ENCODE measurements at places on chromosomes 3 and 15. TPM values are rescaled to one million over a fixed set of nuclear protein-coding genes. Genes with fewer than 3 reads are reported as not detected.

- H3K27me3 ChIP-seq, result no peaks in the 10 kb centered on the region
- H3K36me3 ChIP-seq, result no peaks in the 10 kb centered on the region
- no peak overlapping the region for H3K4me3 ChIP-seq
- no peaks in the 10 kb centered on the region for H3K4me1 ChIP-seq
- no peak overlapping the region for H3K27ac ChIP-seq
These were observed 5.6 kb upstream of the TMEM45A start for GRCh38 chr3:100486808-100487207.

DNA sequence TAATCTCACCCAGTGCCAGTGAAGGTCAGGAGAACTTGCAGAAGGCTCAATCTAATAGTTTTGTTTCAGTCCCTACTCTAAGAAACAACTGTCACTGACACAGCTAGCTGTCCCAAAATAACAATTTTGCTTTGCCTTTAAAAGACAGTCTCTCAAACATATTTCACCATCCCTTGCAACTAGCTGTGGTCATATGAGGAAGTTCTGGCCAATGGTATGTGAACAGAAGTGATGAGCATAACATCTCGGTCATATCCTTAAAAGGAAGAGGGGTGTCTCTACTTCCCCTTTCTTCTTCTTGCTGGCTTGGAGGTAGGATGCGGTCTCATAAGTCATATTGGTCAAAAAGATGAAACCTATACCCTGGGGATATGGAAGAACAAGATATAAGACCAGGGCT, 198.1 kb downstream of the NEK10 start:
- no peak overlapping the region for H3K27ac ChIP-seq
- no peaks in the 10 kb centered on the region for H3K4me1 ChIP-seq
- H3K27me3 ChIP-seq, result no peaks in the 10 kb centered on the region
- DNase-seq, result no peak

DNA sequence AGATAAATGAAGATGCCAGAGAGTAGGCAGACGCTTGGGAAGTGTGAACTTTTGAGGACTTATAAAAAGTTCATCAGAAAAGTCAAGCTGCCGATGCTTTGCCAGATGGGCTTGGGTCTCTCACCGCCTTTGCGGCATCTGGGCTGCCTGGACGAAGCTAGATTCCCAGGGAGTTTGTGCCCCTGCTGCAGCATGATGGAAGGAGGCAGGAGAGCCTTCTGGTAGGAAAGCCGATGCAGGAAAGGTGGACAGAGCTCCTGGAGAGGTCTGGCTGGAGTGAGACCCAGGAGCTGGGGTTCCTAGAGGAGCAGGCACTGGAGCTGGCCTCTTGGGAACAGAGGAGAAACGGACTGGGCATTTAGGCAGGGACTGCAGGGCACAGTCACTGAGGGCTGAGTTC, 51.9 kb upstream of the ATP2B2 start:
- DNase-seq, result no peak
- no peak overlapping the region for H3K27ac ChIP-seq
- peaks cover 2% of the 10 kb centered on the region for H3K27me3 ChIP-seq
- H3K36me3 ChIP-seq, result no peaks in the 10 kb centered on the region
- no peak overlapping the region for H3K4me3 ChIP-seq

- no peaks in the 10 kb centered on the region for H3K27me3 ChIP-seq
- DNase-seq, result no peak
- H3K4me3 ChIP-seq, result no peak overlapping the region
These were observed 53.4 kb downstream of the GBE1 start for GRCh38 chr3:81707996-81708395.

DNA sequence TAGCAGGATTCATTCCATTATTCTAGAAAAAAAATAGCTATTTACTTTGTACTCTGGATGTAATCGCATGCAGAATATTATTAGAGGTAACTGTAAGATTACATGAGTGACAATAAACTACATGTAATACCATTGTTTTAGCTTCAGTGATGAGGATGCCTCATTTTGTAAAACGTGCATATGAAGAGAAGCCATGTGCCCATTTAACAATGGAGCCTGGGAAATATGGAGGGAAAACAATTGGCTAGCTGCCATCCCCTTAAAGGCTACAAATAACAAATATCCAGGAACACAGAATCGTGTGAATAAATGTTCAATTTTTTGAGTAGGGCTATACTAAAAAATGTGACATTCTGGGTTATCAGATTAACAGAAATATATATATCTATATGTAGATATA, 151.1 kb downstream of the SAMMSON start:
- H3K36me3 ChIP-seq, result no peaks in the 10 kb centered on the region
- DNase-seq, result no peak
- no peaks in the 10 kb centered on the region for H3K4me1 ChIP-seq
- no peak overlapping the region for H3K27ac ChIP-seq

- H3K27me3 ChIP-seq, result no peaks in the 10 kb centered on the region
- H3K4me1 ChIP-seq, result peaks cover 2% of the 10 kb centered on the region
- no peak overlapping the region for H3K27ac ChIP-seq
These were observed 41.4 kb downstream of the SNAPC5 start for GRCh38 chr15:66456211-66456610.

DNA sequence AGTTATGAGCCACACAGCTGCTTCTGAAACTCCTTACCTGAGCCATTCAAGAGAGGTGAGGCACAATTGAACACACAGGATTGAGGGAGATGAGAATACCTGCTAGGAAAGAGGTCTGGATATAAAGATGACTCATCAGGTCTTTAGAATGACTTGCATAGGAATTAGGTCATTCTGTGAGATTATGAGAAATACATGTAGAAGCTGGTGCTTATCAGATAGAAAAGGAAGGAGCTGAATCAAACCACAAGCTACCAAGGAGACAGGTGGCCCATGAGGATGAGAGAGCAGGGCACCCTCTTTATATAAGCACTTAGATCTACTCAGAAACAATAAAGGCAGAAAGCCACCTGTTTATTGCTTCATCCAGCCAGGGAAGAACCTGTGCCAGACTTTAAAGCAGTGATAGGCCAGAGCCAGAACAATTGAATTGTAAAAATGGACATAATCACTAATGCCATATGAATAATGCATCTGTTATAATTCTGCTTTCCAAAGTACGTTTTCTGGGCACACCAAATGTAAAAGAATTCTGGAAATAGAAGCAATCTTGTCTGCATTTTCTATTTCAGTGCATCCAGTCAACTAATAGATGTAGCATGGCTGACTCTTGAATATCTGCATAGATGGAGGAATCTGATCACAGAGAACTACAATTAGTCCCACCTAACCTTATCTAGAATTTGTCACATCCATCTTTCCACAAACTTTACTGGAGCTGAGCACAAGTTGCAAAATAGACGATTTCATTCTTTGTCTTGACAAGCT, 74.9 kb downstream of the PIK3R4 start:
- H3K4me3 ChIP-seq, result no peak overlapping the region
- H3K27ac ChIP-seq, result peak overlapping the region; percentile 13
- no peaks in the 10 kb centered on the region for H3K27me3 ChIP-seq
- H3K36me3 ChIP-seq, result peaks cover 3% of the 10 kb centered on the region
- no peak for DNase-seq

The CYP1A2 gene
- not detected for total RNA-seq

All from thymus (tissue), 14 donors.